Activated naive CD4-positive, alpha-beta T cell treated with anti-CD3 and anti-CD28 coated beads, Interleukin-2, amount 10 ng/mL, durations not matched to agents 7 days and 5 days (primary cell): ENCODE measurements at places on chromosomes 6 and 20.

GRCh38 chr6:45710304-45710821 is 305.3 kb downstream of the CLIC5 start:
- DNase-seq, result peak; percentile 60

DNA sequence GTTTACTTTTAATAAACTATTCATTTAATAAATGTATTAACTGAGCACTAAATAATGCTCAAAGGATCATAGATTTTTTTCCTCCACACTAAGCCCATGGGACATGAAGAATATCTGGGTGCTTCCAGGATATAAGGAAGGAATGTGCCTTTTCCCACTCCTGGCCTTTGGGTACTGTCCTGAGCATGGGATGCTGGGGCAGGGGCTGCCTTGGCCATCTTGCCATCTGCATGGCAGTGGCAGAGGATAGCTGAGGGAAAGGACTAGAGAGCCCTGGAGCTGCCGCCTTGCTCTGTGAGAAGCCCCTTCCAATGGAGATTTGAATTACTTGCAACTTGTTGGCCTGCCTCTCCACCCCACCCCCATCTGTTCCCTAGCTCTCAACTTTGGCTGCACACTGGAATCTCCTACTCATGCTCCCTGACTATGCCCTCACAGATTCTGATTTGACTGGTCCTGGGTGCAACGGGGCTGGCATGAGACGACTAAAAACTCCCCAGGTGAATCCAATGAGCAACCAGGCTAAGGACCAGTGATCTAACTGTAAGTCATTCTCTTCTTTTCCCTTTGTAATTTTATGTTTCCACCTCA is 15.6 kb downstream of the DDRGK1 start:
- DNase-seq, result no peak

GRCh38 chr20:44643596-44644229 is 7.8 kb downstream of the ADA start:
- peak; percentile 70 for DNase-seq

- no peak for DNase-seq
Measured at GRCh38 chr20:3738111-3739053, 5.9 kb downstream of the HSPA12B start.

DNA sequence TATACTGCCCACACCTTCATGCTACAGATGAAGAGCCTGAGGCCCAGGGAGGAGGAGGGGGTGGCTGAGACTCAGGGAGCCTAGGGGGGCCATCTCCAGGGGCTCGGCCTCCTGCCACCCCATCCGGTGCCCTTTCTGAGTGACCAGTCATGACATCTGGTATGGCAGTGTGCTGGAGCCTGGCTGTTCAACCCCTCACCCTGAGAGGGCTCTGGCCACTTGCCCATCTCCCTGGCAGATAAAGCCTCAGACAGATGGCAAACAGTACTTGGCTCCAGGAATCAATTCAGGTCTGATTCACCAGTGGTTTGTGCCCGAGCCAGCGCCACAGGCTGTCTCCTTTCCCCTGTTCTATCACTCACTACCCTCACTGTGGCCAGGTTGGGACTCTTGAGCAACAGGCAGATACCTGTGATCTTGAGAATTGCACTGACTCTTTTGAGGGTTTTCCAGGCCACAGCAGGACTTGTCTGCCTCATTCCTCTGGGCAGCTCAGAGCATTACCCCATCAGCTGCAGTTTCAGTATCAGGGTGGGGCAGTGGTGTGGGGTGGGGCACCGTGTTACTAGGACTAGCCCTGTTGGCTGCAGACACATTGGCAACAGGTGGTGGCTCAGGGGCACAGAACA is 22.8 kb downstream of the SRSF3 start:
- DNase-seq, result no peak

DNA sequence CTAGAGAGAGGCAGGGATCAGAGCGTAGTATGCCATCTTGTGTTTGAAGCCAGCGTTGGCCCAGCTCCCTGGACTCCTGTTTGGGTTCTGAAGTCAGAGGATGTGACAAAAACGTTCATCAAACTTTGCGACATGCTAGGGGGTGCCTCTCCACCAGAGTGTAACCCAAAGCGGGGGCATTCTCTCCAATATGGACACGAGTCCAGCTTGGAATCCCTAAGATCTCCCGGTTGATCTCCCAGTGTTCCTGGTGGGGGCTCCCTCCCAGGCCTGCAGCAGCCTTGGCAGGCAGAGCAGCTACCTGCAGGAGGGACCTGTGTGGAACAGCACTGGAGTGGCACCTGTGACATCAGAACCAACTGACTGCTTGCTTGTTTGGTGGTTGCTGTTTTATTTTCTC is 218.8 kb upstream of the ECI2 start:
- DNase-seq, result no peak

GRCh38 chr6:116406678-116407345 is 36.1 kb downstream of the DSE start:
- no peak for DNase-seq
